ENCODE measurements at places on chromosomes 6 and 20.

DNA sequence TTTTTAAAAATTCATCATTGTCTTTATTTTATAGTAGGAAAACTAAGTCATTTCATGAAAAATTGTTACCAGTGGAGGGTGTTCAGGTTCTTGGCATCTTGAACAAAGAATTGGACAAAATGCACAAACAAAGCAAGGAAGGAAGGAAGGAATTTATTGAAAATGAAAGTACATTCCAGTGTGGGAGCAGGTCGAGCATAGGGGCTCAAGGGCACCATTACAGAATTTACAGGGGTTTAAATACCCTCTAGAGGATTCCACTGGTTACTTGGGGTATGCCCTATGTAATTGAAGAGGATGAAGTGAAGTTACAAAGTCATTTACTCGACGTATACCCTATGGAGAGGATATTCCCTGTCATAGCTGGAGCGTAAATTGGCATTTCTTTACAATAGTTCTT is 37.4 kb upstream of the HDAC2 start:
- DNase-seq, result no peak

GRCh38 chr6:5025911-5026819 is 22.3 kb upstream of the RPP40 start:
- DNase-seq, result no peak

DNA sequence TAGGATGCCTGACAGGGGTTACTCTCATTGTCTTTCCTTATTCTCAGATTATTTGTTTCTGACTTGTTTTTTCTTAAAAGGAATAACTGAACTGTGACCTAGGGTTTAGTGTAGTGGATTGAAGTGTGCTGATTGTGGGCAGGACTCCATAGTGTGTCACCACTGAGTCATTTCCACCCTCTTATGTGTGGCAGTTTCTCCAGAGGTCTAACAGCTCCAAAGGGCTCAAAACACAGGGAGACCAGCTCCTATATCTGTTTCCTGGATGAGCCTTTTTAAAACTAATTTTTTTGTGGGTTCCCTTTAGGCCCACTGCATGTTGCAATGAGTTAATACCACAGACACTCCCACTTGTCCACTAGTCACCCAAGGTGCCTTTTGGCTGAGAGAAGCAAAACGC is 951.1 kb upstream of the ADGRB3 start:
- DNase-seq, result no peak

- DNase-seq, result no peak
Observed at GRCh38 chr6:15763837-15764236, 101.0 kb upstream of the DTNBP1 start.

DNA sequence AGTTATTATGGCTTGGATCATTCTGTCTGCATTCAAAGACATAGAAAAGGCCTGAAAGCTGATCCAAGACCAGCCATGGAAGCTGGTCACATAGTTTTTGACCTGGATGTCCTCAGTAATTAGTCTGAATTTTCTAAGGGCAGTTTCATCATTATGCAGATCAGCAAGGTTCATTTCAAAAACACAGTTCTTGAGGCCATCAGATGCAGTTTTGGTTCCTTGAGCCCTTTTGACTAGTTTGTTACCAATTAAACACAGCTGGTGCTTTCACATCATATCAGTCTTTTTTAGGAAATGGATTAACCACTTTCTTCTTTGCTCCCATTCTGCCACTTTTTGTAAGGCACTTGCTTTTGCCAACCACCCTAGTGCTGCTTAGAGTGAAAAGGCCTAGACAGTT is 129.4 kb downstream of the NCOA3 start:
- DNase-seq, result no peak

DNA sequence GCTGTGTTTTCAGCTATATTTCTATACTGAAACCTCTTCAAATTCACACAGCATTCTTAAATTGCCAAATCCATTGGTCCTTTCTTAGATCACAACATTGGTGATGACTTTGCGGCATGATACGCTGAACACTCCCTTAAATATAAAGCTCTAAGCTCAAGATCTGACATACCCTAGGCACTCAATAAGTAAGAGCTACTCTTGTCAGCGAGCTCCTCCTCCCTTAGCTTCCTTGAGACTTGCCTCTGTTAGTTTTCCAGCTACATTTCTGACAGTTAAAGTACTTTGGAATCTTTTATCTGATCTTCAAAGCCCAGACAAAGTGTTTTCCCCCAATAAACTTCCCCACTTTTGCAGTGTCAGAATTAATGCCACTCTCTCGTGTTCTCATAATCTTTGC is 117.0 kb downstream of the HIVEP2 start:
- no peak for DNase-seq

DNA sequence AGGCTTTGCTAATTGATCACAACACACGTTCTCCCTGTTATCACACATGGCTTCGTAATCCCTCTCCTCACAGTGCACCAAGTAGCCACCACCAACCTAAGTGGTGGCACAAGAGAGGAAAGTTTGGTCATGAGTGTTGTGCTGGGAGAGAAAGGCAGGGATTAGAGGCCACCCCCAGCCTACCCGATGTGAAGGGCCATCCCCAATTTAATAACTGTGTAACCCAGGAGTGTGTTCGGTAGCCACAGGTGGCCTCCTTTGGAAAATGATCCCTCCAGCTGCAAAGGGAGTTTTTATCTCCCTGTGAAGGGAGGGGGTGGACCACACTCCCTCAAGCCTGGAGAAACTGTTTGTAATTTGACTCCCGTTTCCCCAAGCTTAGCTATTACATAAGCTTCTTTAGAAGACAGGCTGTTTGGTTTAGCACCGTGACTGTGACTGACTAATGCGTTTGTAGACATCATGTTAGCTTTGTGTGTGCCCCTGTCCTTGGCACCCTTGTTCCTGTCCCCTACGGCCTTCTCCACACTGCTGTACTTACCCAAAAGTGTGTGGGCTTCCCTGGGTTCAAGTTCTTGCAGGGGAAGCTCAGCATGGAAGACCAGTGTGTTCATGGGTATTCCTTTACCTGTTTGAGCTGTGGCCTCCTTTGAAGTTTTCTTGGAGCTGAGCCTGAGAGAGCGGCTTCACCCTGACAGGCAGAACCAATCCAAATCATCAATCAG is 20.6 kb downstream of the PPP1R16B start:
- no peak for DNase-seq
